ENCODE measurements at places on chromosomes 16 and 17.

DNA sequence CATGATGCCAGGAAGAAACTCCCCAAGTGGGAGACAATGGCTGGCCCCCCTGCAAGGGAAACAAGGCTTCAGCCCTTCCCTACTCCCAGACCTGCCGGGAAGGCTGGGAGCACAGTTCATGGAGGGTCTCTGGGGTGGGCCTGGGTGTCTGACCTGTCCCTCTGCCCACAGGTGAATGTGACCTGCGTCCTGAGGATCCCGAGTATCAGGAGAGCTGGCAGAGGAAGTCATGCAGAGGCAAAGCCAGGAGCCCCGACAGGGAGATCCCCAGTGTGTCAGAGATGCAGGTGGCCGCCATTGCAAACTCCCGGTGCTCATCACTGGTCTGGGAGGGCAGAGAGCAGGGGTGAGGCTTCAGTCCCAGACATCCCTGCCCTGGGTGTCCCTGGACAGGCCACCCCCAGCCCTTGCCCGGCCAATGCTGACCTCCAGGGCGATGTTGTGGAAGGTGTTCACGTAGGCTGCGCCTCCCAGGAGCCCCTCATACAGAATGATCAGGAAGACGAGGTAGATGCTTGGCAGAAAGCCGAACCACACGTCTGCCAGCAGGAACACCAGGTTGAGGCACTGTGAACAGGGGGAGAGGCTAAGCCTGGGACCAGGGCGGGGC is 5.3 kb upstream of the NPIPB7 start:
- H3K27me3 ChIP-seq: no peaks in the 10 kb centered on the region
- H3K36me3 ChIP-seq: peaks cover 71% of the 10 kb centered on the region
- no peak overlapping the region for H3K4me3 ChIP-seq
- H3K27ac ChIP-seq: no peak overlapping the region
- H3K4me1 ChIP-seq: no peaks in the 10 kb centered on the region
- DNase-seq: no peak

GRCh38 chr17:81071761-81072741 is 37.1 kb downstream of the BAIAP2 start:
- H3K4me1 ChIP-seq: no peaks in the 10 kb centered on the region
- H3K4me3 ChIP-seq: no peak overlapping the region
- H3K27me3 ChIP-seq: no peaks in the 10 kb centered on the region
- H3K36me3 ChIP-seq: no peaks in the 10 kb centered on the region
- DNase-seq: no peak

GRCh38 chr17:16962804-16963203 is 9.1 kb downstream of the TNFRSF13B start:
- no peak overlapping the region for H3K27ac ChIP-seq
- no peaks in the 10 kb centered on the region for H3K4me1 ChIP-seq
- H3K36me3 ChIP-seq: no peaks in the 10 kb centered on the region
- no peak overlapping the region for H3K4me3 ChIP-seq

DNA sequence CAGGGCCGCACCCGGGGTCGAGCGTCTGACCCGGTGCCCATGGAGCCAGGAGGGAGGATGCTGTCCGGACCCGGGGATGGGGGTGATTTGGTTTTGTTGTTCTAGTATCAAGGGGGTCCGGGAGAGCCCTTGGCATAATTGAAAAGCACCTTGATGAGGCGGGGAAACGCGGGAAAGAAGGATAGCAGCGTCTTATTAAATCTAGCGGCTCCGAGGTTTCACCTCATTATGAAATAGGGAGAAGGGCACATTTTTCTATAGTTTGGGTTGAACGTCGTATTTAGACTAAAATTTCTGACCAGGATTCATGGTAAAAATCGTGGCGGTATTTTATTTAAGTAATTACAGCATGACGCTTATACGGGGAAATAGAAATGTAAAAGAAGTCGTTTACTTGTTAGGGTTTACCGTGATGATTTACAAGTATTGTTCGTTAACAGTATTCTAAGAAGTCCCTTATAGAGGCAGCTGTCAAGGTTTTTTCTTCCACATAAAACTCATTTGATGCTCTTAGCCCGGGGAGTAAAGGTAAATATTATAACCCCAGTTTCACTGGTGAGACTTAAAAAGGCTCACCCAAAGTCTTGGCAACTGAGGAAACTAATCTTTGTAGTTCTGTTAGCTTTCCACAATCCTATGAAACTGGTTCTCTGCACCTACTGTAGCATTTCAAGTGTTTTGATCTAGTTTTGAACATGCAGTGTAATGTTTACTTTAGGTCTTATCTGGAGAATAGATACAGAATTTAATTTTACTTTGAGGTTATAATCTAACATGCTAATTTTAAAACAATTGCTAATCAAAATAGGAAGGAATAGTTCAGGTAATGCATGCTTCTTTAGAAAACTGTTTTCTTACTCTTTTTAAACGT is 756 bp downstream of the LUC7L3 start:
- H3K4me1 ChIP-seq: peaks cover 48% of the 10 kb centered on the region
- H3K27me3 ChIP-seq: no peaks in the 10 kb centered on the region
- peak overlapping the region; percentile 98 for H3K4me3 ChIP-seq
- H3K27ac ChIP-seq: peak overlapping the region; percentile 96

- no peaks in the 10 kb centered on the region for H3K36me3 ChIP-seq
- H3K4me3 ChIP-seq: no peak overlapping the region
- DNase-seq: no peak
- H3K4me1 ChIP-seq: no peaks in the 10 kb centered on the region
- no peak overlapping the region for H3K27ac ChIP-seq
Measured at GRCh38 chr17:81302861-81303333, 7.8 kb upstream of the SLC38A10 start.

All from CD4-positive, CD25-positive, alpha-beta regulatory T cell (primary cell).